ENCODE measurements at places on chromosomes 11 and 22.

- DNase-seq, result no peak
Observed at GRCh38 chr22:27331526-27332281, 469.9 kb downstream of the MN1 start.

DNA sequence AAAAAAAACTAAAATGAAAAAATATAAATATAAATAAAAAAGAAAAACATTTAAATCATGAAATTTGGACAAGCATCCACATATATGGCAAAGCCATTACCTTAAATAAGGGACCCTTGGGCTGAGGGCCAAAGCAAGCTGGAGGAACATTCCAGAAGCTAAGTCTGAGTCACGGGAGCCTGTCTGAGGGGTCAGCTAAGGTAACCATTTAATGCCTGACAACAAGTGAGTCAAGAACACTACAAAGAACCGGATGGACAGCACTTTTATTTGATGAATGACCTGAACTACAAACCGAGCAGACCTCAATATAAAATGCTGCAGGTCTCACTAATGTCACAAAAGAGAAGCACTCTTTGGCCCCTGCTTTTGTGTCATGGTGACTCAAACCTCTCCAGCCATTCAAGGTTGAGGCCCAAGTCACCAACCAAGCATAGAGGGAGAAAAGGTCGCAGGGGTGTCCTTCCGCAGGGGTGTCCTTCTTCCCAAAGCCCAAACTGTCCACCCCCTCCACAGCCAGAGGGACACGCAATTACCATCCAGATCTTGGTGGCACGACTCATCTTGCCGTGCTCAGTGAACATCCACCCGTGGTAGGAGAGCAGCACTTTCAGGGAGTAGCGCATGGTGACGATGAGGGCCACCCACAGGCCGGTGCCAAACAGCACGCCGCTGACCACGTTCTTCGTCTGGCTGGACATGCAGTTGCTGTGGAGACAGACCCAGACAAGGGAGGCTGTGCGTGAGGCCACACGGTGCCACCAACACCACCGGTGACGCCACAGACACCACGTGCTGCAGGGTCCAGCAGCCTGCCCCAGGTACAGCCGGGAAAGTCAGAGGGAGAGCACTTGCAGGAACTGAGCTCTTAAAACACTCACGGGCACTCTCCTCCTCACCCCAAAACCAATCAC lies 34.5 kb downstream of the CPT1A start:
- no peak for DNase-seq

- DNase-seq, result no peak
Observed at GRCh38 chr22:37301144-37301830, 19.0 kb downstream of the CYTH4 start.

GRCh38 chr11:114136686-114137640 lies 77.5 kb downstream of the ZBTB16 start:
- no peak for DNase-seq

DNA sequence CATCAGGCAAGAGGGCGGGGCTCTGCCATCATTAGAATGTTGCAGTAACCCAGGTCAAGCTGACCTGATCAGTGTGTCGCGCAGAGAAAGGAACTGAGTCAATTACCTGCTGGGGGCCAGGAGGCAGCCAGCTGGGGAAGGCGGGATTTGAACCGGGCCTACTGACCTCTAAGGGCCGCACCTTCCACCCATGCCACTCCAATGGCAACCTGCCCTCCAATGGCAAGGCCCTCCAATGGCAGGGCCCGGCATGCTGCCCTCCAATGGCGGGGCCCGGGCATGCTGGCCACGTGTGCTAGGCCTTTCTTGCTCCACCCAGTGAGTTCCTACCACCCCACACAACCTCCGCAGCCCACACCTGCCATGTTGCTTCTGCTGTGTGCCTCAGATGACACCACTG lies 407.6 kb downstream of the CTTN start:
- DNase-seq, result no peak

- DNase-seq, result no peak
Observed at GRCh38 chr22:19767427-19768341, 7.1 kb downstream of the TBX1 start.

DNA sequence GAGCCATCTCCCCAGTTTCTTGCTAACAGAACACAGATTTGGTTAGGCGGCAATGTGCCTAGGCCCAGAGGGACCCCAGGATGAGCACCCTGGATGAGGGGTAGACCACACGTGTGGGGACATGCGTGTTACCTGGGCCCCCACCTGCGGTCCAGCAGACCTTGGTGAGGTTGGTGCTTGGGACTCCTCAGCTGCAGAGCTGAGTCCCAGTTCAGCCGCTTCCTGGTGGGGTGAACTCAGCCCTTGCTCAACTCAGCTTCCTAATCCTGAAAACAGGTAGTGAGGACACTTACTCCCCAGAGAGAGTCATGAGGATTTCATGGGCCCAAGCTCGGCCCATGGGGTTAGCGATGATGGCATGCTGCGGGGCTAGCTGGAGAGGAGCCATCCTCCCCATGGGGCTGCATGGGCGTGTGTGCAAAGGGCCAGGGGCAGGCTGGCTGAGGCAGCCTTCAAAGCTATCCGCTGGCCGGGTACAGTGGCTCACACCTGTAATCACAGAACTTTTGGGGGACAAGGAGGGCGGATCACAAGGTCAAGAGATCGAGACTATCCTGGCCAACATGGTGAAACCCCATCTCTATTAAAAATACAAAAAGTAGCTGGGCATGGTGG lies 46.9 kb upstream of the SHISAL1 start:
- DNase-seq, result no peak

Data from CD4-positive, alpha-beta T cell treated with Interleukin-17A for 4 hours (primary cell).